ENCODE measurements at places on chromosomes 13 and 19. TPM values are rescaled to one million over a fixed set of nuclear protein-coding genes. Genes with fewer than 3 reads are reported as not detected.
A peak's percentile ranks its signal among the peaks of the same experiment; 100 is the strongest.

Gene TMEM255B
- 0.69 TPM for total RNA-seq

Gene SIAH3
- total RNA-seq, result 0.11 TPM

Gene FBXO27
- total RNA-seq, result 0.37 TPM

Gene PSG3
- not detected for total RNA-seq

Gene GIPC3
- total RNA-seq, result 0.33 TPM

Gene HCN2
- 0.42 TPM for total RNA-seq

Gene FGF22
- 0.20 TPM for total RNA-seq

DNA sequence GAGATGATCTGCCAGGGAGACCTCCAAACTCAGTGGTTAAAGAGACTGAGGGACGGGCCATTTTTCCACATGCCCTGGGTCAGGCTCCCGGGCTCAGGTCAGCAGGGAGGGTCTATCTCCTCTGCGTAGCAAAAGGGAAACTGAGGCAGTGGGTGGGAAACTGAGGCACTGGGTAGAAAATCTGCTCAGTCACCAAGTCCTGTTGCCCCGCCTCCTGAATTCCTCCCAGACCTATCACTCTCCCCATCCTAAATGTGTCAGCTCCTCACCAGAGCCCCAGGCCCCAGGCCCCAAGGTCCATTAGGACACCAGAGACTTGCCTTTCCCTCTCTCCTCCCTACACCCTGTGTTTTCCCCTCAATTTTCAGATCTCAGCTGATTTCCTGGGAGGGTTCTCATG is 2.4 kb downstream of the CD320 start:
- no peak overlapping the region for H3K4me3 ChIP-seq
- no peak for DNase-seq
- H3K27me3 ChIP-seq, result no peaks in the 10 kb centered on the region
- no peak overlapping the region for H3K27ac ChIP-seq
- no peaks in the 10 kb centered on the region for H3K36me3 ChIP-seq
- peaks cover 27% of the 10 kb centered on the region for H3K4me1 ChIP-seq

DNA sequence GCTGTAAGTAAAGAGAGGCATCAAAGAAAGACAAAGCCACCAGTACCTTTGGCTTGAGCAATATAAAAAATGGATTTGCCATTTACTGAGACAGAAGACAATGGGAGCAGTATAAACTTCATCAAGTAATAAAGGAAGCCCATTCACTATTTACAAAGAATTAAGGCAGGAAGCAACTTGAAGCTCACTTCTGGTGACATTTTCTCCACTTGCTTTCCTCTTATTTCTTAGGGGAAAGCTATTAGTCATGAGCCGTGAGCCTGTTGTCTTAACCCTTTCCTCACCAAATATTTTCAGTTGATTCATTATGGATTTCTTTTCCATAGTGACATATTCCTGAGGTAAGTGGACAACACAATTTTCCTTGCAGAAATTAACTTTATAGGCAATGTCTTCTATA is 156.8 kb downstream of the DNAJC3 start:
- H3K27ac ChIP-seq, result no peak overlapping the region
- DNase-seq, result no peak
- H3K27me3 ChIP-seq, result peaks cover 7% of the 10 kb centered on the region
- no peaks in the 10 kb centered on the region for H3K36me3 ChIP-seq
- no peaks in the 10 kb centered on the region for H3K4me1 ChIP-seq

DNA sequence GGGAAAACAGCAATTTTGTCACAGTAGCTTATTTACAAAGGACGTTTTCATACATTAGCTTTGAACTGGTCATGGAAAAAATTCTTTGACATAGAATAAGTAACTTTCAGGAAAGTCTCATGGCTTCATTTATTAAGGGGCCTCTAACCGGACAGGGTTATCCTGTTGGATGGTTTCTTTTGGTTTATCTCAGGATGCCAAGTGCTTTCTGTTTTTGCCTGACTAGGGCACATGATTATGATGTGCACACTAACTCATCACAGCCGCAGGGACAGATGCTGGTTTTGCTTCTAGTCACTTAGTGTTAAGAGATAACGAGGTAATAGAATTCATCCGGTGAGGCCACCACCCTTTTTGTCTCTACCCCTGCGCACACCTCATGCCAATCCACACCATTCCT is 53.0 kb downstream of the TGDS start:
- no peak for DNase-seq
- H3K4me1 ChIP-seq, result peaks cover under 1% of the 10 kb centered on the region
- H3K27me3 ChIP-seq, result no peaks in the 10 kb centered on the region
- no peak overlapping the region for H3K27ac ChIP-seq
- no peaks in the 10 kb centered on the region for H3K36me3 ChIP-seq
- H3K4me3 ChIP-seq, result no peak overlapping the region

GRCh38 chr13:79548902-79549301 is 67.9 kb downstream of the NDFIP2 start:
- no peak overlapping the region for H3K4me3 ChIP-seq
- no peak overlapping the region for H3K27ac ChIP-seq
- no peaks in the 10 kb centered on the region for H3K27me3 ChIP-seq
- no peaks in the 10 kb centered on the region for H3K4me1 ChIP-seq

DNA sequence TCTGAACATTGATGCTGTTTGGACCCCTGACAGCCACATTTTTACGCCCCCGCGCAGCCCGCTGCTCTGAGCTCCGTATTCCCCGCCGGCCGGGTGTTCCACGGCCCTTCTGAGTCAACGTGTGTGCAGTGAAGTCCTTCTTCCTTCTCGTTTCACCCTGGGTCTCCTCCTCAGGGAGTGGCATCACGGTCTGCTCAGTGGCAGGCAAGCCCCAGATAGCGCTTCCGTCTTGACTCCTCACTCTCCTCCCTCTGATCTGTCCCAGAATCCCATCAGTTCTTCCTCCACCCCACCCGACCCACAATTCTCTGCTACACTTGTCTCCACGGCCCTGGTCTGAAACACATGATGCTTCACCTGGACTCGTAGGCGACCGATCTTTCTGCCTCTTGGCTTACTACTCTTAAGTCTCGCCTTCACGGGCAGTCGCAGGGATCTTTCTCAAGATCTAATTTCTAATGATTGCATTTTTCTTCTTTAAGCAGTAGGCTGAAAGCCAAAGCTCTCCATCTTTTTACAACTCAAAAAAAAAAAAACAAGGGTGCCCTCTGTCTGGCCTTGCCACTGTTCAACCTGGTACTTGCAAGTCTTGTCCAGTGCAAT is 33.9 kb downstream of the CCNE1 start:
- H3K4me1 ChIP-seq, result peaks cover 21% of the 10 kb centered on the region
- H3K36me3 ChIP-seq, result no peaks in the 10 kb centered on the region
- no peaks in the 10 kb centered on the region for H3K27me3 ChIP-seq
- H3K4me3 ChIP-seq, result peak overlapping the region; percentile 98

- H3K36me3 ChIP-seq, result no peaks in the 10 kb centered on the region
- no peak overlapping the region for H3K27ac ChIP-seq
- H3K4me1 ChIP-seq, result no peaks in the 10 kb centered on the region
- no peak overlapping the region for H3K4me3 ChIP-seq
These were observed 249.6 kb downstream of the TSHZ3 start for GRCh38 chr19:31099515-31100205.

DNA sequence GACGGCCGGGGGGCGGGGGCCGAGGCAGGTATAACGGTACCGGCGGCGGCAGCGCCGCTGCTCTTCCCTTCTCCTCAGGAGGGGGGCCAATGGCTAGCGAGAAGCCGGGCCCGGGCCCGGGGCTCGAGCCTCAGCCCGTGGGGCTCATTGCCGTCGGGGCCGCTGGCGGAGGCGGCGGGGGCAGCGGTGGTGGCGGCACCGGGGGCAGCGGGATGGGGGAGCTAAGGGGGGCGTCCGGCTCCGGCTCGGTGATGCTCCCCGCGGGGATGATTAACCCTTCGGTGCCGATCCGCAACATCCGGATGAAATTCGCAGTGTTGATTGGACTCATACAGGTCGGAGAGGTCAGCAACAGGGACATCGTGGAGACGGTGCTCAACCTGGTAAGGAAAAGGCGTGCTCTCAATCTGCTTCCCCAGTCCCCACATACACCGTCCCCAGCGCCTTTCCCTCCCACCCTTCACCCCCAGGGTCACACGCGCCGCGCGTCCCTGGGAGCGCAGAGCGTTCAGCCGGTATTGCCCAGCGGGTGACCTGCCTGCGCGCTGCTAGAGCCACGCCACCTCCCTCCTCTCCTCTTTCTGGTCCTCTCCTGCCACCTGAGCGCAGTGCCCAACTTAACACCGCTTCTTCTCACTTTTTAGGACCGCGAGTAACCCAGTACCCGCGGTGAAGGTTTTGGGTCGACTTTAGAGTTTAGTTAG is 814 bp downstream of the NBEA start:
- H3K36me3 ChIP-seq, result no peaks in the 10 kb centered on the region
- no peak overlapping the region for H3K27ac ChIP-seq
- peaks cover 15% of the 10 kb centered on the region for H3K4me1 ChIP-seq
- no peak for DNase-seq
- H3K4me3 ChIP-seq, result peak overlapping the region; percentile 31

GRCh38 chr13:99433543-99434075 is 67.7 kb upstream of the TM9SF2 start:
- H3K4me3 ChIP-seq, result peak overlapping the region; percentile 43
- peaks cover 54% of the 10 kb centered on the region for H3K4me1 ChIP-seq
- H3K36me3 ChIP-seq, result no peaks in the 10 kb centered on the region
- peak overlapping the region; percentile 68 for H3K27ac ChIP-seq
- DNase-seq, result no peak

GRCh38 chr19:33273881-33274662 is 28.3 kb downstream of the CEBPA start:
- H3K4me1 ChIP-seq, result no peaks in the 10 kb centered on the region
- no peaks in the 10 kb centered on the region for H3K36me3 ChIP-seq

GRCh38 chr19:41702171-41702651 is 6.2 kb upstream of the CEACAM5 start:
- H3K27ac ChIP-seq, result no peak overlapping the region
- no peaks in the 10 kb centered on the region for H3K4me1 ChIP-seq
- DNase-seq, result no peak
- H3K36me3 ChIP-seq, result no peaks in the 10 kb centered on the region
- no peak overlapping the region for H3K4me3 ChIP-seq

DNA sequence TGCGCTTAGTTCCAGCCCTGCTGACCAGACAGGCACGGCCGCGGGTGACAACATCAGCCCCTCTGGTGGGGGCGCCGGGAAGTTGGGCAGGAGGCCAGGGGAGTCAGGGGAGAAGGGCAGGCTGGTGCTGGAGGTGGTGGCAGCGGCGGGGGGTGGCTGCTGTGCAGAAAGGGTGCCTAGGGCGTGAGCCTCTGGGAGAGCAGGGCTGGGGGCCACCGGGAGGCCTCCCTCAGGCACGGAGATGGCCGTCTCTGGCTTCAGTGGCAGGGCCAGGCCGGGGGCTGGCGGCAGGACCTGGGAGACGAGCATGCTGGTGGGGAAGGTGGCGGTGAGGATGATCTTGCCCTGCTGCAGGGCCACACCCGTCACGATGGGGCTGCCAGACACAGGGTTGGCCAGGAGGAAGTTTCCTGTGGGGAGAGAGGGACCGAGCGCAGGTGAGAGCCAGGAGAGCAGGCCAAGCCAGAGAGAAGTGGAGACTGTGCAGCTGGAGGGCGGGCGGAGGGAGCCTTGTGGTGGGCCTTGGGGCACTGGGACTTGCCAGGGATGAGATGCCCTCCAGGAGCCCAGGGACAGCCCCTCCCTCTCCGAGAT is 3.3 kb downstream of the SIX5 start:
- no peaks in the 10 kb centered on the region for H3K27me3 ChIP-seq
- H3K4me3 ChIP-seq, result no peak overlapping the region
- DNase-seq, result no peak
- no peaks in the 10 kb centered on the region for H3K36me3 ChIP-seq
- no peak overlapping the region for H3K27ac ChIP-seq

- no peak overlapping the region for H3K4me3 ChIP-seq
- no peaks in the 10 kb centered on the region for H3K27me3 ChIP-seq
- no peaks in the 10 kb centered on the region for H3K4me1 ChIP-seq
- H3K36me3 ChIP-seq, result no peaks in the 10 kb centered on the region
These were observed 295.4 kb downstream of the SLITRK6 start for GRCh38 chr13:85503797-85504196.

DNA sequence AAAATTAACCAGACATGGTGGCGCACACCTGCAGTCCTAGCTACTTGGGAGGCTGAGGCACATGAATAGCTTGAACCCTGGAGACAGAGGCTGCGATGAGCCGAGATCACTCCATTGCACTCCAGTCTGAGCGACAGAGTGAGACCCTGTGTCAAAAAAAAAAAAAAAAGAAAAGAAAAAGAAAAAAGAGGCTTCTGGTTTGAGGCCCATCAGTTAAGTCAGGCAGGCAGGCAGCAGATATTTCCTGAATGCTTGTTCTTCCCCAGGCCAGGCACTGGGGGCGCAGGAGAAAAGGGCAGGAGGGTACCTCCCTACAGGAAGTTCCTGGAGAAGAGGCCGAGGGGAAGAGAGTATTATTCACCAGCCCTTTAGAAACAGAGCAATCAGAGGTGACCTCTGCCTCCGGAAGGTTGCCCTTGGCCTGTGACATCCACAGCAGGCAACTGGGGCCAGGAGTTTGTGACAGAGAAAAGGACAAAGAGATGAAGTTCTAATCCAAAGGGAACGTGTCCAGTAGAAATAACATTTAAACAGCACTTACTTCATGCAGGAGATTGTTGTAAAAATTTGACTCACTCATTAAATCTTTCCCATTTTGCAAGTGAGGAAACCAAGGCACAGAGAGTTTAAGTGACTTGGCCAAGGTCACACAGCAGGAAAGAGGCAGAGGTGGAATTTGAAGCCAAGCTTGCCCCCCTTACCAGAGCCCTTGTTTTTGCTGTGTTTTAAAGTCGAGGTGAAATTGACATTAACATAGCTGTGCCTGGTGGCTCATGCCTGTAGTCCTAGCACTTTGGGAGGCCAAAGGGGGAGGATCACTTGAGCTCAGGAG is 4.3 kb upstream of the RLN3 start:
- H3K36me3 ChIP-seq, result no peaks in the 10 kb centered on the region
- no peak for DNase-seq
- no peaks in the 10 kb centered on the region for H3K4me1 ChIP-seq
- no peak overlapping the region for H3K4me3 ChIP-seq
- H3K27me3 ChIP-seq, result no peaks in the 10 kb centered on the region

GRCh38 chr19:47253467-47253881 is 2.9 kb upstream of the CCDC9 start:
- DNase-seq, result no peak
- H3K27me3 ChIP-seq, result no peaks in the 10 kb centered on the region
- H3K4me1 ChIP-seq, result peaks cover 17% of the 10 kb centered on the region
- peaks cover 2% of the 10 kb centered on the region for H3K36me3 ChIP-seq
- H3K4me3 ChIP-seq, result no peak overlapping the region

- no peaks in the 10 kb centered on the region for H3K36me3 ChIP-seq
- H3K27ac ChIP-seq, result no peak overlapping the region
- no peaks in the 10 kb centered on the region for H3K27me3 ChIP-seq
- H3K4me3 ChIP-seq, result no peak overlapping the region
- peaks cover 52% of the 10 kb centered on the region for H3K4me1 ChIP-seq
These were observed 44.4 kb upstream of the ITM2B start for GRCh38 chr13:48188601-48189000.

DNA sequence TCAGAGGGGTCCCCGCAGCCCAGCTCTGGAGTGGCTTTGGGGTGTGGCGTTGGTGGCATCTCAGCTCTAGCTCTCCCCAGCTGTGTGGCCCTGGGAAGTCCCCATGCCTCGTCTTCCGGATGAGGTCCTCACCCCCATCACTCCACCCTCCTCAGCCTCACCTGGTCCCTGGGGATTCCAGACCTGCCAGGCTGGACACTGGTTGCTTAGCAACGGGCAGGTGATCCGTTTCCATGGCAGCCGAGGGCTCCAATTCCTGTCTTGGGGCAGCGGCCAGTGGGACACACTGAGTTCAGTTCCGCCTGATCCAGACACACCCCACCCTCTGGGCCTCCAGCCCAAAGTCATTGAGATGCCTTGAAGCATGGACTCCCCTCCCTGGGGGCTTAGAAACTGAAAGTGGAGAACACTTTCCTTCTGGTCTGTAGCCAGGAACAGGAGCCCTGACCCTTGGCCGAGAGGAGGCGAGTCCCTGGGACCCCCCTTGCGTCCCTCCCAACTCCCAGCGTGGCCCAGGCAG is 7.7 kb upstream of the MISP start:
- H3K4me1 ChIP-seq, result no peaks in the 10 kb centered on the region
- no peak overlapping the region for H3K27ac ChIP-seq
- no peak overlapping the region for H3K4me3 ChIP-seq
- H3K27me3 ChIP-seq, result no peaks in the 10 kb centered on the region
- no peaks in the 10 kb centered on the region for H3K36me3 ChIP-seq

Measured in CD8-positive, alpha-beta memory T cell (primary cell).